Stimulated activated CD8-positive, alpha-beta memory T cell treated with anti-CD3 and anti-CD28 coated beads, Interleukin-12 subunit alpha, Interleukin-12 subunit beta, amount 100 ng/mL, for 4 hours (primary cell): ENCODE measurements at places on chromosomes 4 and X.

- no peak for DNase-seq
These were observed 33.8 kb upstream of the TRIM2 start for GRCh38 chr4:153170407-153170806.

- DNase-seq: no peak
These were observed 7.4 kb downstream of the PSAPL1 start for GRCh38 chr4:7427361-7427760.

DNA sequence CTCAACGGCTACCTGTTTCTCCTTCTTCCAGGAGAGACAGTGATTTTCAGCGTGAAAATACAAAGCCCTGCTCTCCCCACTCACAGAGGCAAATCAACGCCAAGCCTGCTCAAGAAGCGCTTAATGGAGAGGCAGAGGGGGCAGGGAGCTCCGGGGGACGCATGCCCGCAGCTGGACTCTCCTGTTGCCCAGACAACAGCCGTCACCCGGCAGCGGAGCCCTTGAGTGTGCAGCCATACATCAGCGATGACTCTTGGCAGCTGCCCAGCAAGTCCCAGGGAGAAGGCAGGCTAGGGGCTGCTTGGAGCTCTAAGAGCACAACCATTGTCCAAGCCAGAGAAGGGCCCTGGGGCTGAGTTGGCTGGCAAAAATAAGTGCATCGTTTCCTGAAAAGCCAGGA, 71.0 kb upstream of the AFAP1 start:
- no peak for DNase-seq

DNA sequence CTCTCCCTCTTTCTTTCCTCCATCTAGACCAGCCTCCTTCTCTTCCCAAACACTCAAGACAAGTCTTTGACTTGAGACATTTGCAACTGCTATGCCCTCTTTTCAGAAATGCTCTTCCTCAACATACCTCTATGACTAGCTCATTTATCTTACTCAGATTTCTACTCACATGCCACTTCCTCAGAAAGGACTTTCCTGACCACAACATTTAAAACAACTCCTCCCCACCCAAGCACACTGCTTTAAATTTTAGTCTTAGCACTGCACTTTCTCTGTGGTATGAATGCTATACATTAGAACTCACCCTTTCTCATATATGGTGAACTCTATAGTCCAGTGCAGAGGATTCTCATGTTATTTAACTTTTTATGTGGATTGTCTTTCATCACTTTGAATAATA, 28.4 kb upstream of the SULT1E1 start:
- DNase-seq: no peak

DNA sequence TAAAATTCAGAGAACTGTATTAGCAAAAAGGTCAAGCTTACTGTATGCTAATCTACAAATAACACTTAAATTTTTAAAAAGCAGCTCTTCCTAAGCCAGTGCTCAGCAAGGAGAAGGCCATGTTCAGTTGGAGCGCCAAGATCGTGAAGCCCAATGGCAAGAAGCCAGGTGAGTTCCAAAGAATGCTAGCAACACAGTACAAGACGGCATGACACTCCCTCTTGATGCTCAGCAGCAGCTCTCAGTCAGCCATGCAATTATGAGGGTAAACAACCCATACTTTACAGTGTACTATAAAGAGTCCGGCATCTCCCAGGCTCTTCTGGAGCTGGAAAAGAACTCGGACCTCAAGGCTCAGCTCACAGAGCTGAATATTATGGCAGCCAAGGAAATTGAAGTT, 34.9 kb downstream of the STX18 start:
- no peak for DNase-seq

- no peak for DNase-seq
These were observed 109.9 kb upstream of the FAM47C start for GRCh38 chrX:36898301-36898700.
